ENCODE measurements at places on chromosomes 6 and 20.

DNA sequence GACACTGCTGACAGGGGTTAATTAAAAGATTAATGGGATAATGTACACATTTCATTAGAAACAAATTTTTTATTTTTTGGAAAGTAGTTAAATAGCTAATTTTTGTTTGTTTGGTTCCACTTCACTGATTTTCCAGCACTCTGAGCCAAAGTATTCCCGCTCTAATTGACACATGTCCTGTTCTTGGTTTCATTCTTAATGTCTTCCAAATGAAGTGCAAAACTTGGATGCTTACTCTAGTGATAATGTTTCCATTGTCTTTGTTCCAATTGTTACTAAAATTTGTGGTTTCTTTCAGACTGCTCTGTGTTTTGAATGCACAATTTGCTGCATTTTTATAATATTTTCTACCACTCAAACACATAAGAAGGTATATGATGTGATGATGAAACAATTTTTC lies 794.3 kb downstream of the PHF3 start:
- no peak for DNase-seq

GRCh38 chr6:154474648-154475428 lies 35.6 kb downstream of the CNKSR3 start:
- DNase-seq, result no peak

- no peak for DNase-seq
Measured at GRCh38 chr6:153976921-153977693, 61.9 kb upstream of the OPRM1 start.

GRCh38 chr6:169343886-169344749 lies 90.5 kb upstream of the THBS2 start:
- no peak for DNase-seq

- DNase-seq, result no peak
Measured at GRCh38 chr20:45822857-45823256, 4.3 kb downstream of the TNNC2 start.

GRCh38 chr6:128918886-128919285 lies 35.9 kb downstream of the LAMA2 start:
- no peak for DNase-seq

GRCh38 chr6:147285087-147285855 lies 81.1 kb downstream of the STXBP5 start:
- no peak for DNase-seq

DNA sequence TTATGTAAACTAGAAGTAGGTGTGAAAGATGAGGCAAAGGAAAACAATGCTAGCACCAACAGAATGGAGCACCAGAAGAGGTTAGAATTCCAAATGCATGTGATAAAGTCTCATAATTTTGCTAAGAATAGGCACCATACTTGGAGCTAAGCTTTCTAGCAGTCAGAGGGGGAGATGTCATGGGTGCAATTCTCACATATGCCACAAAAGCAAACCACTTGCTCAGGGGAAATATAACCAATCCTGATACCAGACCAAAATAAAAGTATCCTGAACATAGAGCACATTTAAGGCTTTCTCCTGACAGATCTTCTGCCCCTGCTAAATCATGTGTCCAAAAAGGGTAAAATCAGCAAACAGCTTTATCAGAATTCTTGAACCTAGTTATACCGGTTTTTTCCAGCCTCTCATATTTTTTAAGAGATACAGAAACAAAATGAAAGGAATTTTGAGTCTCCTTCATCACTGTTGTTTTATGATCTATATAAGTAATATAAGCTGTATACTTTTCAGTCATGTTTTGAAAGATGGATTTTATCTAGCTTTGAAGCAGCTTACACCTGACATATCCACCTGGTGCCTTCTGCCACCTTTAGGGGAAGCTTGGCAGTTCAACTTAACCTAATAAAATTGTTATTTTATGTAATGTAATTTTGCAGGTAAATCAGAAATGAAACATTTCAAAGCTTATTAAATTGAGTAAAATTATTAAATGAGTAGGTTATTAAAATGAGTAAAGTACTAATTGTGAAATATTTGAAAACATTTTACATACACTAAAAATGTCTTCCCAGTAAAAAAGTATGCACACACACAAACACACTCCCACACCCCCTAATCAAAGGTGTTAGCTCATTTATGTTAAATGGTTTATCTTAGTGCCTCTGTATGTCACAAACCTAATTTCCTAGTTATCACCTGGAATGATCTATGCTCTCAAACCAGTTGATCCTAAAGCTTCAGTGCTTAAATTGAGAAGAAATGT lies 2.8 kb downstream of the SPO11 start:
- DNase-seq, result no peak

Data from activated naive CD4-positive, alpha-beta T cell (primary cell).